ENCODE measurements at places on chromosomes 16 and 17. TPM values are rescaled to one million over a fixed set of nuclear protein-coding genes. Genes with fewer than 3 reads are reported as not detected.

GRCh38 chr17:13421581-13422130, 180.1 kb downstream of the HS3ST3A1 start:
- no peak for DNase-seq

DNA sequence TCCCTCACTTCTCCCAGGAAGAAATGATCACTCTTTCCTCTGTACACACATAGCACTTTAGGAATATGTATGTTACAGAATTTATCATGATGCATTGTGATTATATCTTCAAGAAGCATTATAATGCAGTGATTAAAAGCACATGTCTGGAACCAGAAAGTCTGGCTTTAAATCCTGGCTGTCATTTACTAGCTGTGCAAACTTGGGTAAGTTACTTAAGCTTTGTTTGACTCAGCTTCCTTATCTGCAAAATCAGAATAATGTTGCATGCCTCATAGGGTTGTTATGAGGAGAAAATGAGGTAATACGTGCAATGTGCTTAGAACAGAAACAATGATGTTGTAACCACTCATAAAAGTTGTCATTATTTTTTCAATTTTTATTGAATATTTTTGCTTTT, 156.3 kb upstream of the ZKSCAN2 start:
- no peak for DNase-seq

- DNase-seq = no peak
Measured at GRCh38 chr16:67055712-67056487, 27.0 kb downstream of the CBFB start.

DNA sequence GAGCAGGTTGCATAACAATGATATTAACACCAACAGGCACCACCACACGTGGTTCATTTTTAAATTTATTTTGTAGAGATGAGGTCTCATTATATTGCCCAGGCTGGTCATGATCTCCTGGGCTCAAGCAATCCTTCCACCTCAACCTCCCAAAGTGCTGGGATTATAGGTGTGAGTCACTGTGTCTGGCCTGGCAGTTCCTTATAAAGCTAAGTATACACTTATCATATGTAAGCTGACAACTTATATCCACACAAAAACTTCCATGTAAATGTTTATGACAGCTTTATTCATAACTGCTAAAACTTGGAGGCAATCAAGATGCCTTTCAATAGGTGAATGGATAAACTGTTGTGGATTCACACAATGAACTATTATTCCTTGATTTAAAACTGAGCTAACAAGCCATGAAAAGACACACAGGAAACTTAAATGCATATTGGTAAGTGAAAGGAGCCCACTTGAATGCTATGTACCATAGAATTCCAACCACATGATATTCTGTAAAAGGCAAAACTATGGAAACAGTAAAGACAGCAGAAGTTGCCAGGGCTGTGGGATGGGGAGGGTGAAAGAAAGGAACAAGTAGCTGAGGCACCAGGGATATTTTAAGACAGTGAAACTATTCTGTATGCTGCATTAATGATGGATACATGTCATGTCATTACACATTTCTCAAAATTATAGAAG, 156.5 kb upstream of the KCNJ18 start:
- DNase-seq = no peak

- DNase-seq = no peak
Measured at GRCh38 chr17:39867880-39868553, at the start of gene ZPBP2. ZPBP2 (plus strand) TSS chr17:39868202; CDS start chr17:39868355, 153 bp downstream.

DNA sequence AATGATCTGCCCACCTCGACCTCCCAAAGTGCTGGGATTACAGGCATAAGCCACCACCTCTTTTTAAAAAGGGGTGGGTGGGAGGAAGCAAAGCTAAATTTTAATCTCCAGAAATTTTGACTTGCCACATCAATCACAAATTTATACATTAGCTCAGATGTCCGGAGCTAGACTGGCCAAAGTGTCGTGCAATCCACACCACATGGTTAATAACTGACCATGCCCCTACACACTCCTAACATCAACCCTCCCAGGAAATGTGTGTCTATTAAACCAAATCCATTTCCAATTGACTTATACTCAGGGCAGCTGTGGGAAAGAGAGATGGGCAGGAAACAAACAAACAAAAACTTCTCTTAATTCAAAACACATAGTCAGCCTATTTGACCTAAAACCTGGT, 29.9 kb downstream of the SMURF2 start:
- DNase-seq = no peak

GRCh38 chr16:87248714-87249113, 68.5 kb downstream of the C16orf95 start:
- no peak for DNase-seq

DNA sequence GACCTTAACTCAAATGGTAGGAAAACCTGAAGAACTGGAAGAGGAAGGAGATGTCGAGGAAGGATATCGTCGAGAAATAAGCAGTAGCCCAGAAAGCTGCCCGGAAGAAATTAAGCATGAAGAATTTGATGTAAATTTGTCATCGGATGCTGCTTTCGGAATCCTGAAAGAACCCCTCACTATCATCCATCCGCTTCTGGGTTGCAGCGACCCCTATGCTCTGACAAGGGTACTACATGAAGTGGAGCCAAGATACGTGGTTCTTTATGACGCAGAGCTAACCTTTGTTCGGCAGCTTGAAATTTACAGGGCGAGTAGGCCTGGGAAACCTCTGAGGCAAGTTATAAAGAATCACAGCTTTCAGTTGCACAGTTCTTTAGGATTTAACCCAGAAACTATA, 15.5 kb downstream of the ERCC4 start:
- DNase-seq = no peak

GRCh38 chr16:8885674-8886592, 3.8 kb downstream of the LITAFD start:
- DNase-seq = no peak

DNA sequence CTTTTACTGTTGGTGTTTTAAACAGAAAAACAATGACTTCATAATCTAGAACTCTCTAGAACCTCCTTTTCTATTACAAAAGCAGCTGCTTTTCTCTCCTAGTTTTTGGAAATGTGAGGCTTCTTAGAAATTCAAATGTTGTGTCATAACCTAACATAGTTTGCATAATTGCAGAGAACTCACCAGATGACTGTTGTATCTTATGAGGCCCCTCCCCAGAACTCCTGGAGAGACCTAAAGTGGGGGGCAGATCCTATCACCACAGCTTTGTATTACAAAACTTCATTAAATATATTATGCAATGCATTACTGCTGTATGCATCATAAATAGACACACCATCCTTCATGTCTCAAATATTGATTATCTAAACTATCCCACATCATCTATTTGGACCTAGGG, 538.7 kb upstream of the HSBP1 start:
- no peak for DNase-seq

DNA sequence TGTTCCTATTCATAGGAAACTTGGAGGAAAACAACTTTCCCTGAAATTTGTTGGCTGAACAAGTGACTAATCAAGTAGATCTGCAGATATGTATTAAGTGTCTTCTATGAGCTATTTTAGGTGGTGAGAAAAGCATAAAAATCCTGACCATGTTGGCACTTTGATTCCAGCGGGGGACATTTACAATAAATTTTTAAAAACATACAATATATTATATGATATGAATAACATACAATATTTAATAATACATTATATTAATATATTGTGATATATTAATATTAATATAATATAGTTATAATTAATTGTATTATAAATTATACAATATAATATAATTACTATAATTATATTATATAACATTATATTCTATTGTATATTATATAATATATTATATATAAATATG, 362.9 kb upstream of the SOX9 start:
- DNase-seq = no peak

DNA sequence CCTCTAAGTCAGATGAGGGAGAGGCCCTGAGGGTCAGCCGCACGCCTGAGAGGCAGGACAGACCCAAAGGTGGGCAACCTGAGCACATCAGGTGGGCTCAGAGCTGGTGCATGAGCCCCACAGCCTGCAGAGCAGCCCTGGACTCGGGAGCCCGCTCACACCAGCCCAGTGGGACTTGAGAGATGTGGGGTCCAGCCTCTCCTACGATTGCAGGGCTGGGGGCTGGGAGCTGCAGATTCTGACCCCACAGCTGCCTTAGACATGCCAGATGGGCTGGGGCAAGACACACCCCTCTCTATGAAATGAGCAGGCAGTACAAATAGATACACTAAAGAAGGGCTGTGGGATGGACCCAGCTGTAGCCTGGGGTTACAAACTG, 77.1 kb upstream of the RBL2 start:
- DNase-seq = no peak

- no peak for DNase-seq
Measured at GRCh38 chr16:9929836-9930235, 252.4 kb downstream of the GRIN2A start.

DNA sequence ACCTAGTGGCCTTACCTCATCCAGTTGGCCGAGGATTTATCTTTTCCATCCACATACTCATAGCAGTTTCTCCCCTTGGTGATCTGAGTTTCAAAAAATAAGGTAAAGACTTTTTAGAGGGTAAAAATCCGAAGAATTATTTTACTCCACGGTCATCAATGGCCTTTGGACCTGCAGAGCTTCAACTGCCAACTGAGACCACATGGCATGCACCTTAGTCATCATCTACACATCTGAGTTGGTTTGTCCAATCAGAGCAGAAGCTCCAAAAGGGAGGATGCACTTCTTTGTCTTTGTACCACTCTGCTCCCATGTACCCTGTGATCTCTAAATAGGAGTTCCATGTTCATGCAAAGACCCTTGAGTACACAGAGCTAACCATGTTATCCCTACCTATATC, 15.7 kb downstream of the PRDM7 start:
- DNase-seq = no peak

GAS2L2 gene
- not detected for total RNA-seq

PSKH1 gene
- 36.7 TPM for total RNA-seq

MT4 gene
- total RNA-seq = not detected

CFAP97D1 gene
- total RNA-seq = not detected

TMEM98 gene
- 115 TPM for total RNA-seq

ATP2C2 gene
- not detected for total RNA-seq
